Stimulated activated CD4-positive, alpha-beta T cell treated with anti-CD3 and anti-CD28 coated beads, Interleukin-12 subunit alpha, Interleukin-12 subunit beta, amount 100 ng/mL, for 48 hours (primary cell): ENCODE measurements at places on chromosomes 6 and 20.

GRCh38 chr6:119027465-119027864 lies 51.0 kb downstream of the FAM184A start:
- DNase-seq, result no peak

DNA sequence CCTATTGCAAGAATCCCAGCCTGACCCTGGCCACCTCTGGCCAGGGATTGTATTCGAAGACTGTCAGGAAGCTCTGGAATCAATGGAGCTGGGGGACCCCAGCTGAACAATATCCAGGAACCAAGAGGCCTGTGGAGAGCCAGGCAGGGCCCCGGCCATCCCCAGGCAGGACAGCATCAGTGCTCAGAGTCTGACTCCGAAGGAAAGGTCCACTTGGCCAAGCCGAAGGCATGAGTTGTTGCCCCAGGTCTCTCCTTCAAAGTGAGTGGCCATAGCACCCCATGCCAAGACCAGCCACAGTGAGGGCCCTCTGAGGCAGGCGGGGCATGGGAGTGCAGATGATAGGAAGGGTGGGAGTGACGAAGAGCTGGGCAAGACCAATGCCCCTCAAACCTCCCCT lies 193.1 kb downstream of the CDH4 start:
- no peak for DNase-seq

DNA sequence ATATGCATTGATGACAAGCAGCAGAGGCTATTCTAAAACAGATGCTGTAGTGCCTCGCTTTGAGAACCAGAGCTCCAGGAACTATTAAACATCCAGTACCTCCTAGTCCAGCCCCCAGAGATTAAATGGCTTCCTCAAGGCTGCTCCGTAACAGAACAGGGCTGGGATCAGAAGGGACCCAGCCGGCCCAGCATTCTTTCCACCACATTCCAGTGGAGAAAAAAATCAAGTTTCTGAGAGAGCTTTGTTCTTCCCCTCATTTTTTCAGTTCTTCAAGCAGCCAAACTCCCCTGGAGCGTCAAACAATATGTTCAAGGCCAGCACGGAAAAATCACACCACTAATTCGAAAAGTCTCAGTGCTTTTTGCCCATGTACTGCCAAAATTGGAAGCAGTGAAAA lies 5.8 kb upstream of the STMND1 start:
- DNase-seq, result no peak

- no peak for DNase-seq
These were observed 621.0 kb upstream of the NRSN1 start for GRCh38 chr6:23505026-23505425.

DNA sequence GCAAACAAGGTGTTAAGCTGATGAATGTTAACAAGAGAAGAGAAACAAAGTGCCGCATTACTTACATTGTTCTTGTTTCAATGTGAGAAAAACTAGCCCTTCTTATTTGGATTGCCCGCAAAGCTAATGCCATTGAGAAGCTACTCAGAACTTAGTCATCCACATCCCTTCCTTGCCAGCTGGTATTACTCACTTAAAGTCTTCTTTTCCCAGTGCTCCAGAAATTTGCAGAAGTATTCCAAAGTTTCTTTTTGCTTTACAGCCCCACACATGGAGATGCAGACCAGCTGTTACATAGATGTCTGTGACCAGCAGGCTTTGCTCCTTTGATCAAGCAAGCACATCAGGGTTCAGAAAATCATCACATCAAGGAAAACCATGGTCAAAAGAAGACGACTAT lies 529.0 kb downstream of the TBC1D32 start:
- DNase-seq, result no peak

DNA sequence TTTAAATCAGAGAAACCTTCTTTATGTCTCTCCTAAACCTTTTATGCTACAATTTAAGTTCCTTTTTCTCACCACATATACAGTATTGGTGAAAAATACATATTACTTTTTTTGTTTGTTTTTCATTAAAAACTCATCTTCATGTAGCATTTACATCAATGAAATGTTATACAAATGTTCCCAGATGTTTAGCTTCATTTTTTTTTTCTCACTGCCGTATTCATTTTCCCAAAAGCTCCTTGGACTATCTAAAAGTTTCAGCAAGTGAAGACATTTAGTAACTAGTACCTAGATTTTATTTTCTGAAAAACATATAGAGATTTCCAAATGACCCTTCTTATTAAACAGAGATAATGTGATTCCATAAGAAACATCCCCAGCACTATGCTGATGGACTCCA lies 128.9 kb downstream of the BMP5 start:
- no peak for DNase-seq

GRCh38 chr6:13538084-13538483 lies 36.3 kb upstream of the SIRT5 start:
- DNase-seq, result no peak

DNA sequence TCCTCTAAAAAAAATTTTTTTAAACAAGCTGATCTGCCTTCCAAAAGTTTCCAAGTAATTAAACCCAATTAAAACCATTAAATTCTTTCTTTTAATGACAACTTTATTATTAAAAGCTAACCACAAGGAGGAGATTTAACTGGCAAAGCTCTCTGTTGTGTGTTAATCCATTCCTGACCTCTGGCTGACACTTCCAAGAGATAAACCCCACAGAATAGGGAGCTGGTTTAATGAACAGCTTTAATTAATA lies 230.8 kb downstream of the EYA2 start:
- DNase-seq, result no peak

GRCh38 chr6:136628996-136629395 lies 78.8 kb upstream of the MAP7 start:
- no peak for DNase-seq

DNA sequence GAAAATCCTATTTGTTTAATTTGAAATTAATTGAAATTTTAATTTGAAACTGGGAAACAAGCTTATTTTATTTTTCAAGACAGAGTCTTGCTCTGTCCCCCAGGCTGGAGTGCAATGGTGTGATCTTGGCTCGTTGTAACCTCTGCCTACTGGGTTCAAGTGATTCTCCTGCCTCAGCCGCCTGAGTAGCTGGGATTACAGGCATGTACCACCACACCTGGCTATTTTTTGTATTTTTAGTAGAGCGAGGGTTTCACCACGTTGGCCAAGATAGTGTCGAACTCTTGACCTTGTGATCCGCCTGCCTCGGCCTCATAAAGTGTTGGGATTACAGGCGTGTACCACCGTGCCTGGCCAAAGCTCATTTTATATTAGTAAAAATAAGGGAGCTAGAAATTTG lies 4.2 kb downstream of the SRSF3 start:
- DNase-seq, result no peak
